ENCODE measurements at places on chromosomes 6 and 20. TPM values are rescaled to one million over a fixed set of nuclear protein-coding genes. Genes with fewer than 3 reads are reported as not detected.
A peak's percentile ranks its signal among the peaks of the same experiment; 100 is the strongest.

Gene HEY2
- 2.4 TPM for total RNA-seq

GRCh38 chr6:41566961-41567360 lies 20.8 kb downstream of the FOXP4 start:
- no peak for DNase-seq

DNA sequence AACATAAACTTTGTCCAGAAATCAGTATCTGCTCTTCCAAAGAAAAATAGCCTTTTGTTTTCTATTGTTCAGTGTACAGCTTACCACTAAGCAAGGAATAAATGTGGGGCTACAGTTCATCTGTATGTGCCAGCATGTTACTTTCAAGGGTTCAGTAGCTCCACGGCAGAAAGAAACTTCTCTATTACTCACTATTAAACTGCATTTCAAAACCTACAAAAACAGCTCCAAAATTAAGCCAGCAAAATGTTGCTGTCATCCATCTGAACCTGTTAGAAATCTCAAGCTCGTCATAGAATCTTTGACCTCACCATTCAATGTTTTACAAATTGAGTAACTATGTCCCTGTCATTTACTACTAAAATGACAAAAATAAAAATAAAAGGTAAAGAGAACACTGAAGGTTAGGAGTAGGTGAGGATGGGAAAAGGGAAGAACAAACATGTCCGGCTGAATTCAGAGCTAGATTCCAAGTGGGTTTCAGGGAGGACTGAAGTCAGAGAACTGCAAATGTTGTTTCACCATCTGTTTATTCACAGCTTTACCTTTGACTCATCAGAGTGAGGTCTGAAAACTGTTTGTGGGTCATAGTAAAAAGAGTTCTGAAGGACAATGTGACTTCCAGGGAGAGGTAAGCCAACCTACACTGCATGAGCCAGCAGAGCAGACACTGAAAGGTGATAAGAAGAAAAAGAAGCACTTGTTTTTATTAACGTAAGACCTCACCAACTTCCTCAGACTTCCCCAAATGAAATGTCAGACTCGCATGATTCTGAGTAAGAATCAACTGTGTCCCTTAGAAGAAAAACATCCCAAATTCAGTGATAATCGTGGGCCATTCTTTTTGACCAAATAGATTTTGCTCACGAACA lies 62.0 kb downstream of the ATXN1 start:
- DNase-seq = no peak

Gene HDGFL1
- total RNA-seq = not detected

GRCh38 chr6:31901953-31902643 lies at the start of gene ZBTB12:
Gene ZBTB12, minus strand, starts transcription at chr6:31902086. Its CDS starts 781 bp downstream, at chr6:31901305.
- DNase-seq = peak; percentile 95

- DNase-seq = no peak
Measured at GRCh38 chr20:58619864-58620431, 31.1 kb upstream of the STX16 start.

All from pancreas (tissue), 10 donors.